Omental fat pad (tissue), 4 donors: ENCODE measurements at places on chromosomes 12 and 14. TPM values are rescaled to one million over a fixed set of nuclear protein-coding genes. Genes with fewer than 3 reads are reported as not detected.

- no peak for DNase-seq
These were observed 444.2 kb downstream of the SNAPC1 start for GRCh38 chr14:62206456-62206855.

DNA sequence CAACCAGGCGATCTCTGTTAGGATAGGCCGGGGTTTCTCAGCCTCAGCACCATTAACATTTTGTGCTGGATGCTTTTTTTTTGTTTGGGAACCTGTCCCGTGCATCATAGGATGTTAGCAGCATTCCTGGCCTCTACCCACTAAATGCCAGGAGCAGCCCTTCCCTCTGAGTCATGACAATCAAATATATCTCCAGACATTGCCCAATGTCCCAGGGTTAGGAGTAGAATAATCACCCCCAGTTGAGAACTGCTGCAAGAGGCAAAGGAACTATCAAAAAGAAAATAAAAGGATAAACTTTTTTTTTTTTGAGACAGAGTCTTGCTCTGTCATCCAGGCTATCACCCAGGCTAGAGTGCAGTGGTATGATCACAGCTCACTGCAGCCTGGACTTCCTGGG is 76.0 kb downstream of the ACACB start:
- no peak for DNase-seq

Gene CRIP2
- total RNA-seq, result 173 TPM

GRCh38 chr14:99850709-99851108 is 57.5 kb downstream of the EML1 start:
- no peak for DNase-seq

- DNase-seq, result no peak
These were observed 1.9 kb upstream of the DCAF4 start for GRCh38 chr14:72924337-72924736.

Gene ANO4
- total RNA-seq, result 2.4 TPM

Gene MIPOL1
- total RNA-seq, result 17.2 TPM

DNA sequence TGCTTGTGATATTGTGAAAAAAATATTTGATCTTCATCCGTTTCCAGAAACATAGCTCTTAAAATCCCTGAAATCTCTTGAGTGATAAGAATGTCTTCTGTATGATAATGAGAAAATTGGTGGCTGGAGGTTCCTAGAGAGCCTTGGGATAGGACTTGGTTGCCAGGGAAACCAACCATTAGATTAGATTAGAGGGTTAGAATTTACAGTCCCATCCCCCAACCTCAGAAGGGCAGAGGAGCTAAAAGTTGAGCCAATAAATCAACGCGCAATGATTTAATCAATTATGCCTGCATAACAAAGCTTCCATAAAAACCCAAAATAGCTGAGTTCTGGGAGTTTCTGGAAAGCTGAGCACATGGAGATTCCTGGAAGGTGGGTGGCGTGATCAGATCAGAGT is 10.6 kb downstream of the SEL1L start:
- DNase-seq, result no peak

Gene ZNF891
- total RNA-seq, result 3.1 TPM

- DNase-seq, result no peak
These were observed 3.4 kb downstream of the B4GALNT3 start for GRCh38 chr12:462936-463705.

- DNase-seq, result no peak
These were observed 51.7 kb downstream of the ADGRD1 start for GRCh38 chr12:131005161-131006035.

- no peak for DNase-seq
These were observed 670.0 kb upstream of the NOVA1 start for GRCh38 chr14:27267876-27268275.

- DNase-seq, result no peak
These were observed 270.0 kb downstream of the EGLN3 start for GRCh38 chr14:33680873-33681272.

GRCh38 chr14:60981633-60982455 is 799 bp downstream of the SLC38A6 start:
- no peak for DNase-seq

DNA sequence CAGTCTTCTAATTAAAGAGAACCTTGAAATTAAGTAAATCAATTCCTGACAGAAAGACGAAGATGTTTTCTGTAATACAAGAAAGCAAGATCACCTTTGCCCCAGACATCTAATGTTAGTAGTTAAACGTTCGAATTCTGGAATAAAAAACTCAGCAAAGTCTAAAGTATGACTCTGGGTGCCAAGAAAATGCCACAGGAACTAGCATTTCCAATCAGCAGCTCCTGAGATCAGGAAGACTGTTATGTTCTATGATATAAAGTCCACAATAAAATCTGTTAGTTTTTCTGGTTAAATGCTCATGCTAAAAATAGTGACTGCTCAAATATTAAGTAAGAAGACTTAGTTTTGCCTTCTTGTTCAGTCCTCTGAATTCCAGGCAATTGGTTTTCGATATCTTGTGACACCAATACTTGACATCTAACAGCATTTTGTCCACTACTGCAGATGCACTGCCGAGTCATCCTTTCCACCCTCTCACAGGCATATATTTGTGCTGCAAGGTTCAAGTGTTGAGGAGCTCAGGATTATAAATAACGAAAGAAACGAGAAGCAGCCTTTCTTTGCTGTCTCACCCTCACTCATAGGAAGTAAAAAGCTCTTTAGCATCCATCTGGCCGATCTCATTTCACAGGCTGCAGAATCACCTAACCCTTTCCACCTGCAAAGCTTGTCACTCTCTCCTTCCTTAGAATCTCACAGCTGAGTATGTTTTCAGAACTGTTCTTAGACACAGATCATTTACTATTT is 32.0 kb downstream of the SSH1 start:
- no peak for DNase-seq

- no peak for DNase-seq
These were observed 878.9 kb upstream of the SEL1L start for GRCh38 chr14:82412545-82412944.

Gene NR1H4
- total RNA-seq, result not detected

Gene PHETA1
- 9.9 TPM for total RNA-seq

- peak; percentile 54 for DNase-seq
These were observed 5.8 kb downstream of the TMEM253 start for GRCh38 chr14:21106498-21107282.
